CD4-positive, alpha-beta T cell treated with Interleukin-2 at 100 ng/mL for 4 hours (primary cell): ENCODE measurements at places on chromosomes 6 and 20.
A peak's percentile ranks its signal among the peaks of the same experiment; 100 is the strongest.

- DNase-seq = no peak
Observed at GRCh38 chr6:138817799-138818198, 21.9 kb downstream of the ECT2L start.

DNA sequence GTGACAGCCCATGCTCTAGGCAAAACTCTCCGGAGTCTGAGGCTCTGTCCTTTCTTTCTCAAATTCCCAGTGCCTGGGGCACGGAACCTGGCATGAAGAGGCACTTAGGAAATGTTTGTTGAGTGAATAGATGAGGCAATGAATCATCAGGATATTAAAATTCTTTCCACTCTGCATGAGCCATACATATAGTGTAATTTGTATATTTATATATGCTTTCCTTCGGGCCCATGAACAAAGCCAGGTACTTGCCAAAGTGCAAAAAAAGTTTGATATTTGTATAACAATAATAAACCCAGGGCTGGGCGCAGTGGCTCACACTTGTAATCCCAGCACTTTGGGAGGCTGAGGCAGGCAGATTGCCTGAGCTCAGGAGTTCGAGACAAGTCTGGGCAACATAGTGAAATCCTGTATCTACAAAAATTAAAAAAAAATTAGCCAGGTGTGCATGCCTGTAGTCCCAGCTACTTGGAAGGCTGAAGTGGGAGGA lies 212.3 kb upstream of the ZNF217 start:
- DNase-seq = no peak

DNA sequence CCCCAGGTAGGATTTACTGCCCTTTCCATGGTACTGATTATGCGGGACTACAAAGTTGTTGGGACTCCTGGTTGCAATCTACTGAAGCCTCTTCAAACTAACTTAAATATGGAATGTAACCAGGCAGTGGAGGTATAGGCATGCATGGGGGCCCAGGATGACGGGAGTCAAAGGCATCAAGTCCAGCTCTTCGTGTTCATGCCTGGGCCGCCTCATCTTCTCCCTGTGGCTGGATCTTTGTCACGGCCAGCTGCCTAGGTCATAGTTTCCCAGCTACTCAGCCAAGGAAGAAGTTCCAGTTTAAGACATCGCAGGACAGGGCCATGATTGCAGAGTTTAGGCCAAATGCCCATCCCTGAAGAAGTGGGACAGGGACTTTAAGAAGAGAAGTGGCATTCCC lies 20.5 kb downstream of the LYRM2 start:
- DNase-seq = no peak

DNA sequence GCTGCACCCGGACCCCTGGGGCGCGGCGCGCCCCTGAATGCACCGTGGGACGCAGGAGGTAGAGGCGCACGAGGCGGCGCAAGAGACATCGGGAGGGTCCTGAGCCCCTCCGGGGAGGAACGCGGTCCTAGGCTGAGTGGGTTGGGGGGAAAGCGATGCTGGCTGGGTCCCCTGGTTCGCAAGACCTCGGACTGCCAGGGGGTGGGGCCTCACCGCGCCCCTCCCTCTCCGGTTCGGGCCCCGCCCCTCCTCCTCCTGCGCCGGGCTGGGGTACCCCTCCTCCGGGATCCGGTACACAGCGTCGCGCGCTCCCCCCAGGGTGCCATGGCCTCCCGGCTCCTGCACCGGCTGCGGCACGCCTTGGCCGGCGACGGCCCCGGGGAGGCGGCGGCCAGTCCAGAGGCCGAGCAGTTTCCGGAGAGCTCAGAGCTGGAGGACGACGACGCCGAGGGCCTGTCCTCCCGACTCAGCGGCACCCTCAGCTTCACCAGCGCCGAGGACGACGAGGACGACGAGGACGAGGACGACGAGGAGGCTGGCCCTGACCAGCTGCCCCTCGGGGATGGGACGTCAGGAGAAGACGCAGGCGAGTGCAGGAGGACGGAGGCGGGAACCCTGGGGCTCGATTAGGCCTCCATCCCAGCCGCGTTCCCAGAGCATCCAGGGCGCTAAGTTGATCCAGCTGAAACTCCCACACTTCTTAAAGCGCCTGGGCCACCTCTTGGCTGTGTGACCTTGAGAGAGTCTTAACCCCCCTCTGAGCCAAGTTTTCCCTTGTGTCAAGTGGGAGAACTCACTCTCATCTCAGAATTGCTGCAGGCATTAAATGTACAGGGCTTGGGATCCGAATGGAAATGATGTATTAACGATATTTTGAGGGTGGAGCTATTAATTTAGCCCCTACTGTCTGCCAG lies 541 bp downstream of the SNX21 start:
- DNase-seq = peak; percentile 37
